ENCODE measurements at places on chromosomes 1 and 21.

GRCh38 chr21:39537571-39537970 is 75.2 kb upstream of the B3GALT5 start:
- DNase-seq = no peak

DNA sequence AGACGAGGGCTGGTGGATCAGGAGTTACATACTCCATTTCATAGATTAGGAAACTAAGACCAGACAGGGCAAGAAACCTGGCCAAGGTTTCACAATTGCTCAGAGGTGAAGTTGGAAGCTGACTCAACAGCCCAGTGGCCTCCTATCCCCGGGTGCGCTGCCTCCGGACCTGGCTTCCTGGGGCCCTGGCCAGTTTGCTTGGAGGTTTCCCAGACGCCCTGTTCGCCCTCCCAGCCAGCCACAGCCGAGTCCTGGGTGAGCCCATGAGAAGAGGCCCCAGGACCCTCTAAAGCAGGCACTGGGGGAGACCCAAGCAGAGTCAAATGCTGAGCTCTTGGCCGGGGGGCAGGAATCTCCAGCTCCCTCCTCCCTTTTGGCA is 180.1 kb downstream of the ZBTB18 start:
- no peak for DNase-seq

DNA sequence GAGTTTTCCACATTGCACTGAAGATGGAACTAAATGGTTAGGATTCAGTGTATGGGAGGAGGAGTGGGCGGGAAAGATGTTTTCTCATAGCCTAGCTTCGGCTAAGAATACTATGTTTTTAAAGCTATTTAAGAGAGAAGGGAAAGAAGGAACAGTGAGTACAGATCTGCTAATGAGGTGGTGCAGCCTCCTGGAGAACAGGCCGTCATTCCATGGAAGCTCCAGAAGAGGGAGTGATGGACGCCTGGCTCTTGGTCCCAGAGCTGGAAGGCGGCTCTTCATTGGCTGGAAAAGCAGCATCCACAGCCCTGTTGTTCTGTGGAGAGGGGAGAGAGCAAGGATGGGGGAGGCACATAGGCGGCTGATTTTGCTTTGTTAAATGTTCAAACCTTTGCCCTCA is 6.9 kb downstream of the CAMK1G start:
- DNase-seq = no peak

DNA sequence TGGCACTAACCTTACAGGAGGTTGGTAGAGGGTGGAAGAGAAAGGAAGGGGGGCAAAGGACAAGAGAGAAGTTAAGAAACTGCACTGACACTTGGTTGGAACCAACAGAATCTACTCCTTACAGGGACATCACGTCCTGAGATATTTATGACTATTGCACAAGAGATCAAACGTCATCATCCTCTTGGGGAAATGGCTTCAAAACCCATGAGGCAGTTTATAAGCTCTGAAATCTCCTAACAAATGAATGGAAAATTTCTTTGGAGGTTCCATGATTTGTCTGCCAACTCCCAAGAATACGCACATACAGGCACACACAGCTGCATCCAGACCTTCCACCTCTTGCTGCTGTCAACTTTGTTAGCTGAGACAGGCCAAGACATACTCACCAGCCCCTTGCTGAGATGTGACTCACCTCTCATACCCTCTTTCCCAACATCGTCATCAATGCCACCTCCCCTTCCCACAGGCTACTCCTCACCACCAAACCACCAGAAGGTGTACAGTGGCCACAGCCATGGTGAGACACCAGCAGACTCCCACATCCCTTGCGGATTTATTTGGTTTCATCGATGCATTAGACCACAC is 135.5 kb downstream of the SETD4 start:
- no peak for DNase-seq

DNA sequence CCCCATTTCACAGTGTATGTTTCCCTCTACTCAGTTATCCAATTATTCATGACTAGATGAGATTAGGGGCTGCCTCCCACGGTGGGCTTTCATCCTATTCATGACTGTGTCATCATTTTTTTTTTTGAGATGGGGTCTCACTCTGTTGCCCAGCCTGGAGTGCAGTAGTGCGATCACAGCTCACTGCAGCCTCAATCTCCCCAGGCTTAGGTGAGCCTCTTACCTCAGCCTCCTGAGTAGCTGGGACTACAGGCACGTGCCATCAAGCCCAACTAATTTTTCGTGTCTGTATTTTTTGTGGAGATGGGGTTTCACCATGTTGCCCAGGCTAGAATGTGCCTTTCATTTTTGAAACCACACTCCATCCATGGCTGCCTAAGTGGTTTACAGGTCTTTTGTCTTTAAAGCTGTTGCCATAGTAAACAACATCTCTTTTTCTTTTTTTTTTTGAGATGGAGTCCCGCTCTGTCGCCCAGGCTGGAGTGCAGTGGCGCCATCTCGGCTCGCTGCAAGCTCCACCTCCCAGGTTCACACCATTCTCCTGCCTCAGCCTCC is 60.0 kb downstream of the PIK3CD start:
- no peak for DNase-seq

DNA sequence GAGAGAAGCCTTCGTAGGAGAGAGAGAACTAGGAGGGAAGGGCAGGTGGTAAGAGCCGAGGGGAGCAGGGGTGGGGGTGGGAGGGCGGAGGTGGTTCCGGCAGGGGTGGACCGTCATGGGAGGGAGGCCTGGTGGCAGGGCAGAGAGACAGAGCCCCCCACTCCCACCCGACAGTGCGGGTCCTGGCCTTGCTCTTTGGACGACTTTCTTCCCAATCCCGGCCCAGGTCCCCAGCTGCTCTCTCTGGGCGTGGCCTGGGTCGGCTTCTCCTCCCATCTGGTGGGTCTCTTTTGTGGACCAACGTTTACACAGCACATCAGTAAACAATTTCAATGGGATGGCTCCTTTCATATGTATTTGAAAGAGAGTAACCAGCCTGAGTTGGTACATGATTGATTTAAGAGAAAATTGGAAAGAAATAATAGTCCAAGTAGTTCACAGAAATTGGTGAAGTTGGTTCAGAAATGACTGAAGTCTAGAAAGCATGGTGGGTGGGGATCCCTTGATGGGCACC is 56.9 kb downstream of the LDLRAD2 start:
- no peak for DNase-seq

DNA sequence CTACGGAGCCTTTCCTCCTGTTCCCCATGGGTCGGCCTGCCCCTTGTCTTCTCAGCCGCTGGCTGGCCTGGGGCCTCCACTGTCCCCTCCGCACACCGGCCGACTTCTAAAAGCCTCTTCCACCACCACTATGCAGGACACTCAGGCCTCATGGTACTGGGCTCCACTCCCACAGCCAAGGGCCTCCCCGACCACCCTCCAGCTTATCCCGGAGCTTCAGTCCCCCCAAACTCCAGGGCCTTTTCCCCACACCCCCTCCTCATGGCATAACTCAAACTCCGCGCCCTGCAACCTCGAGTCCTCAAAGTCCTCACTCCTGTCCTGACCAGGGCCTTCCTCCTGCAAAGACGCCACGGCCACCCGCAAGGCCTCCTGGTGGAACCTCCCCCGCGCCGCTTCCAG is 2.0 kb downstream of the LRRC41 start:
- DNase-seq = no peak

DNA sequence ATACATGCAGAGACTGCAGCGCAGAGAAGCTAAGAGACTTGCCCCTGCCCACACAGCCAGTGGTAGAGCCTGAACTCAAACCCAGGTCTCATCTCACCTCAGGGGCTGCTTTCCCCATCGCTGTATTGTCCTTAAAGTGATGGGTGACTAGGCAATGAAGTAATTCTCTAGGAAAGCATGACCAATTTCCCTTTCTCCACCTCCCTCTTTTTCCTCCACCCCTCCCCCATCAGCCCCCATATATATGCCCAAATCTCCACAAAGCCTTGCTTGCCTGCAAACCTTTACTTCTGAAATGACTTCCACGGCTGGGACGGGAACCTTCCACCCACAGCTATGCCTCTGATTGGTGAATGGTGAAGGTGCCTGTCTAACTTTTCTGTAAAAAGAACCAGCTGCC is at the start of gene IL24:
IL24 (plus strand) TSS at position 269 of the 400 bp plus-strand sequence. CDS start 390 bp downstream, outside the sequence.
- no peak for DNase-seq

GRCh38 chr1:51192213-51192843 is 43.7 kb upstream of the RNF11 start:
- DNase-seq = peak; percentile 60

GRCh38 chr1:67307251-67308060 is at the start of gene IL12RB2:
Gene IL12RB2, plus strand, starts transcription at chr1:67307873. Its CDS starts 12,496 bp downstream, at chr1:67320369.
- DNase-seq = peak; percentile 6

DNA sequence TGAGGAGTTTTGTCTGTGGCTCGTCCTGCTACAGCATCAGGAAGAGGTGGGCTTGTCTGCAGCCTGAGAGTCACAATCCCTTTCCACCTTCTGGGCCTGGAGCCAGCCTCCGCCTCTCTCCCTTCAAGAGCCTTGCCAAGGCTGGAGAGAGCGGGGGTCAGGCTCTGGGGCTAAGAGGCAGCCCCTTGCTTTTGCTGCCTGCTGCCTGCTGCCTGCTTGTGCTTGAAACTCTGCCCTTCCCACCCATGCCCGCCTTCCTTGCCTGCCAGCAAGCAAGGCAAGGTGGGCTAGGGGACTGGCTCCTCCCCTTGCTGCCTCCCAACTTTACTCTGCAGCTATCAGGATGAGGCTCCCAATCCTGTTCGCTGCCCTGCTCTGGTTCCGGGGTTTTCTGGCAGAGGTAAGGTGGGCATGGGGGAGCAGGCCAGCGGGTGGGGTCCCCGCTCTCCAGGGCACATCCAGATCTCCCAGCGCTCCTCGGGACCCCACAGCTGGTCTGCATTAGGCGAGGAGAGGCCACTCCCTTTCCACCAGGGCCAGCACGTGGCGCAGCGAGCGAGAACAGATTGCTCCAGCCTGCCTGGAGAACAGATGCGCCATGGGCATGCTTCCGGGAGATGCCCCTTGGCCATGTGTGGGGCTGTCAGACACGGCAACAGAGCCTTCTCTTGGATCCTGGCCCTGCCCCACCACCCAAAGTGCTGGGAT is 7.5 kb upstream of the PTPN7 start:
- DNase-seq = peak; percentile 84
